LHCN-M2 (cell line): ENCODE measurements at places on chromosomes 6 and 20.

DNA sequence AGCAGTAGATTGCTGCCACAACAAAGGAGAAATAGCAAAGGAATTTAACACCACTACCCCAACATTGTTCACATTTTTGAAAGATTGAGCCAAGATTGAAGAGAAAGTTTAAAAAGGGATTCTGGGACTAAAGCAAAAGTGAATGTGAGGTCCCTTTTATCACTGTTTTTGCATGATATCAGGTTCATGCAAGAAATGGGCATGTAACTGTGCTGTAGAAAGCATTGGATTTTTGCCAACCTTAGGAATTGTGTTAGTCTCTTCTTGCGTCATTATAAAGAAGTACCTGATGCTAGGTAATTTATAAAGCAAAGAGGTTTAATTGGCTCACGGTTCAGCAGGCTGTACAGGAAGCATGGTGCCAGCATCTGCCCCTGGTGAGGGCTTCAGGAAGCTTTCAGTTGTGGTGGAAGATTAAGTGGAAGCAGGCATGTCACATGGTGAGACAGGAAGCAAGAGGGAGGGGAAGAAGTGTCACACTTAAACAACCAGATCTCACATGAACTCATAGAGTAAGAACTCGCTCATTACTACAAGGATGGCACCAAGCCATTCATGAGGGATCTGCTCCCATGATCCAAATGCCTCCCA lies 4.6 kb upstream of the GJB7 start:
- DNase-seq: no peak

DNA sequence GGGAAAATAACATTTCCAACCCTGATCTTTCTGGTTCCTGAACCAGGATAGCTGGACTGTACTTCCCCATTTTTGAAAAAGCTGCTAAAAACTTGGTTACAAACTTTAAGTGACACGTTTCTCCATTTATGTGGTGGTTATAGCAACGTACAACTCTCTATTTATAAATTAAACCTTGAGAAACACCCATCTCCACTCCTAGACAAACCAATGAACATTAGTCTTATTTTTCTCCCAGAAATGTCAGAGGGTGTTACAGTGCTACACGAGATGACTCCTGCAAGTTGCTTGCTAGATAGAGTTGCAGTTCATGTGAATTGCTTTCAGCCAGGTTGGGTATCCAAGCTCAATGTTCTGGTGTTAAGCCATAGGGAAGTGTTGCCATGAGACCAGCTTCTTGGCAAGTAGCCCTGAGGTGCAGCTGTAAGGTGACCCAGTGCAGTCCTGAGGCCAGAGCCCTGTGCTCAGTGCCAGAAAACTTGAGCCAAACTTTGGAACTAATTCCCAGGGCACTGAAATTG lies 51.3 kb upstream of the REV3L start:
- peak; percentile 62 for DNase-seq

DNA sequence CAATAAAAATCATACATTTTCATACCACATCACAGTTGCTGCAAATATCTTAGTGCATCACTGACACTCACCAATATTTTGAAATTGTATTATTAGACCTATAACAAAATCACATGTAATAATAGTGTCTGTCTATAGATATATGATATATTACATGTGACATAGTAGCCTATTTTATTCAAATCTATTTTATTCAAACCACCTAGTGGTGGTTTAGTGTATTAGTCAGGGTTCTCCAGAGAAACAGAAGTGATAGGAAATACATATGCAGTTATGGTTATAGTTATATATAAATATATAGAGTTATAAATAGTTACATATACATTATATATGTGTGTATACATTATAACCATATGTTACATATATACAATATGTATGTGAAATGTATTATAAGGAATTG lies 366.5 kb upstream of the ARID1B start:
- DNase-seq: no peak

GRCh38 chr6:20334962-20335361 lies 66.7 kb upstream of the E2F3 start:
- DNase-seq: no peak

DNA sequence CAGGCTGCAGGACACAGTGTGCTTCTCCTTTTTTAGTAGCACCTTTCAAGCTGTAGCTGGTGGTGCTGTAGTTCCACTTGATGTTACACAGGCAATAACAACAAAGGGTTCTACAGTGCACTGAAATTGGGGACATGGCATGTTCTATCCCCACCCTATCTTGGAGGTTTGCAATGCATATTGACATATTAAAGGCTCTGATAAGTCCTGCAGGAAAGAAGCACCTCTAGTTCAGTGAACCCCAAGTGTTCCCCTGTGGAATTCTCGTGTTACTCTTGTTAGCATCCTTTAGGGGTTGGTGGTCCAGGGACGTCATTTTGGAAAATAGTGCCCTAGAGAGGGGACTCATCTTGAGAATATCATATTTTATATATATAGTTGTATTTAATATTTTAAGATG lies 337.6 kb downstream of the DHX35 start:
- DNase-seq: no peak

DNA sequence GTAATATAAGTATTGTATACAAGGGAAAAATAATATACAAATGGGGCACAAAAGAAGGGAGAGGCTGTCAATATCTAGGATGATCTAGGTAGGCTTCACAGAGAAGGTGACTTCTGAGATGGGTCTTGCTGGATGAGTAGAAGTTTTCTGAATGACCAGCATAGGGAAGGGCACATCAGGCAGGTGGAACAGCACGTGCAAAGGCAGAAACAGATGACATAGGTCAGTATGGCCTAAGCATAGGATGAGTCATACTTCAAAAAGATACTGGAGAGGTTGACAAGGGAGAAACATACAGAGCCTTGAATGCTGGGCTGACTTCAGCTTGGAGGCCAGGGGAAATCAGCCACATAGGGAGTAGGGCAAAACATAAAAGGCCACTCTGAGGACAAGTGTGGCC lies 31.9 kb upstream of the SIRPA start:
- no peak for DNase-seq

DNA sequence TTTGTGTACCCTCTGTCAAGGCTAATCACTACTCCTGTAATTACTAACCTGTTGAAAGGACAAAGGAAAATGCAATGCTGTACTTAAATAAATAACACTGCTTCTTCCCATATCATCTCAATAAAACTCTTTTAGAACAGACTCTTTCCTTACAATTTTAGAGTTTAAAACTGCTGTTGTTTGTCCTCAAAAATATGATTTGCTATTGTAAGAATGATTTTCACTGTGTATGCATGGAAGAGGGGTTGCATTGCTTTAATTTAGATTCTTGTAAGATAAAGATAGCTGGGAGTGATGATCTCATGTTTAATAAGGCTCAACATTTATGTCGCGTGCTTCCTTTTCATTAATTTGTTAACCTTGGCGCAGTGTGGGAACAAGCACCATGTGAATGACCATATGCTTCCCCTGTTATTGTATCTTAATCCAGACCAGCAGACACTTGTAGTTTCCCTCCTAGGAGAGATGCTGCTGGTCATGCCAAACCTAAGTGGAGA lies 89.8 kb upstream of the ATXN1 start:
- DNase-seq: no peak

DNA sequence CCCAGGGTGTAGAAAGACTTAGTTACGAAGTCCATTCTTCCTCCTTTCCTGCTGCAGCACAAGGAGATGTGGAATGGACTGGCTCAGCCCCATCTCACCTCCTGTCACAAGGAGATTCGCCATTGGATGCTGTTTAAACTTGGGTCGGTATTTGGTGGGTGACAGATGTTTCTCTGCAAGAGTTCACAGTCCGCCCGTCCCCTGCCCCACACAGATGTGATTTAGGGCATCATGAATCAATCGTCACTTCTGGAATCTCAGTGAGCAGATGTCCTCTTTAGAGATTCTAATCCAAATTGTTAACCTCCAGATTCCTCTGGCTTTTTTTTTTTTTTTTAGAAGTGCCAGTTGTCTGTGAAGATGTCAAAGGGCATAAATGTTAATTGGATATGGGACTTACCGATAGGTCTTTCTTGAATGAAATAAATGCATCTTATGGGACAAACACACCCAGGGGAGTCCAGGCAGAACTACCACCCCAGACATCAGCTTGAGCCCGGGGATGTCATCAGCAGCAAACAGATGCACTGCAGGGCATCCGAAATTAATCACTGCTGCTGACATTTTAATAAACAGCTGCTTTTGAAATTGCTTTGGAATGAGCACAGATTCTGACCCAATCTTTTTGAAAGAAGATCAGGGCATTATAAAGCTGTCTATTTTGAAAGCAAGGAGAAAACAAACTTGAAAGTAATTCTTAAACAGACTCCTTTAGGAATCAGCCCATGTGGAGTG lies 117.6 kb upstream of the CDH4 start:
- peak; percentile 83 for DNase-seq

GRCh38 chr6:139262519-139263300 lies 29.1 kb downstream of the TXLNB start:
- peak; percentile 83 for DNase-seq

DNA sequence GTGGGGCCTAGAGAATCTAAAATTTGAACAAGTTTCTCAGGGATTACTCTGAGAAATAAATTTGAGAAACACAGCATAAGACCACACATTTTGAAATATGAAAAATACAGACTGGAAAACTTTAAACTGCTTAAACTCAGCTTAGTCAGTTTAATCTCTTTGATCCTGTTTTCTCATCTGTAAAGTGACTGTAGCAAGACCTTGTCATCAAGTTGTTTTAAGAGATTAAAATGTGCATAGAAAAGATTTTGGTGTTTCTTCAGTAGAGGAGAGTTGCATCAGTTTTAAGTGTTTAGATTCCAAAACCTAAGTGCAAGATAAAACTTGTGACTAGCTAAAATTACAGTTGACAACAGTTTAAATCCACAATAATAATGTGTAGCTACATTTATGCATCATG lies 8.1 kb upstream of the BCKDHB start:
- no peak for DNase-seq

DNA sequence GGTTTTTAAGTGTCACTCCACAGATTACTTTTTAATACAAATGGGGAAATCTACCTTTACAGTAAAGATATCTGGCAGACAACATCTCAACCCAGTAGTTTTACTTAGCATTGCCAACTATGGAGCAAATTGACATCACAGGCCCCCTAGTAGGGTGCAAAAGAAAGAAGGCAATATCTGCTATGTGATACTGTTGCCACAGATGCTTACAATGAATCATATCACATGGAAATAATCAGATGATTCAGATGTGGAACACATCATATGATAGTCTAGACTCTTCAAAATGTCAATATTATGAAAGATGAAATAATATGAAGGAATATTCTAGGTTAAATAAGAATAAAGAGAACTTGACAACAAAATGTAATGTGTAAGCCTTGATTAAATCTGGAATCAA lies 322.5 kb downstream of the BMP2 start:
- no peak for DNase-seq

- no peak for DNase-seq
Observed at GRCh38 chr6:155378276-155378675, 64.0 kb upstream of the TFB1M start.

DNA sequence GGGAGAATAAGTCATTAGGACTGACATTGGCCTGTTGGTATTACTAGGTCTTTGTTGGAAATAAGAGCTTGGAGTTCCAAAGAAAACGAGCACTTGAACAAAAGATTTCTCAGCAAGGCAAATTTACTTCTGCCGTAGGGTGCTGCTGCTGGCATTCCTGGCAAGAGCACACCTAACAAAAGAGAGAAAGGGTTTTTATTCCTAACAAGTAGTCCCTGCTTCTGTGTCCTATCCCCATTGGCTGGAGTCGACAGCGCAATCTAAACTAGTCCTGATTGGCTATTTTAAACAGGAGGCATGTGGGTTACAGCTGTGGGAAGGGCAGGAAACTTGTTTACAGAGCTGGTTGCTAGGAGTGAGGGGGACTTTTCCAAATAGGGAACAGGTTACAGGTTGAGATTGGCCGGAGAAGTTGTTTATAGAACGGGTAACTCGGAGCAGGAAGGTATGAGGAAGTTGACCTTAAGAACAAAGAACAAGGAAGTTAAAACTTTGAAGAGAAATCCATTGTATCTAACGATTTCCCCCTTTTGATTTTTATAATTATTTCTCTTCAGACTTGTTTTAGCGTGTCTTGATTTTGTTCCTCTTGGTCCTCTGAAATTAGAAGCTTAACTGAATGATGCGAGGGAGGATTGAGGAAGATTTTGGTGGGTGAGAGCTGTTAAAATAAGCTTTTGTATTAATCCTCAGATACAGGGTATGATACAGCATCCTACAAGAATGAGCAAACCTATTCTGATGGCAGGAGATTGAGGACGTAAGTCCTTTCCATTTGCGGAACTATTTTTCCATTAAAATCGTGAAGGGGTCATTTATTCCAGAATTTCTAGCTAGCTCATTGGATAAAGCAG lies 3.4 kb upstream of the ZNFX1 start:
- DNase-seq: peak; percentile 65

DNA sequence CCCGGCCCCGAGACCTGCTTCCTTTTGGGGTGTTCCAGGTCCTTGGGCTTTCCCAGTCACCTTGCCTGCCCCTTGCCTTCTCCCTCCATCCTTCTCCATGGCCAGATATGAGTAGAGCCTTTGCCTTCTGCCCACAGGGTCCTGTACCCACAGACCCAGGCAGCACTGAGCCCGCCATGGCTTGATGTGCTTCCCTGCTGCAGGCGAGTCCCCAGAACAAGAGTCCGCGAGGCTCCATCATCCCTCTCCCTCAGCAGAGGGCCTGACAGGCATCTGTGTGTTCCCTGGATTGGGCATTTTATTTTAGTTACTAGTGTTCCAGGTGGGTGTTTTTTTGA lies 21.9 kb downstream of the PYGB start:
- DNase-seq: no peak

DNA sequence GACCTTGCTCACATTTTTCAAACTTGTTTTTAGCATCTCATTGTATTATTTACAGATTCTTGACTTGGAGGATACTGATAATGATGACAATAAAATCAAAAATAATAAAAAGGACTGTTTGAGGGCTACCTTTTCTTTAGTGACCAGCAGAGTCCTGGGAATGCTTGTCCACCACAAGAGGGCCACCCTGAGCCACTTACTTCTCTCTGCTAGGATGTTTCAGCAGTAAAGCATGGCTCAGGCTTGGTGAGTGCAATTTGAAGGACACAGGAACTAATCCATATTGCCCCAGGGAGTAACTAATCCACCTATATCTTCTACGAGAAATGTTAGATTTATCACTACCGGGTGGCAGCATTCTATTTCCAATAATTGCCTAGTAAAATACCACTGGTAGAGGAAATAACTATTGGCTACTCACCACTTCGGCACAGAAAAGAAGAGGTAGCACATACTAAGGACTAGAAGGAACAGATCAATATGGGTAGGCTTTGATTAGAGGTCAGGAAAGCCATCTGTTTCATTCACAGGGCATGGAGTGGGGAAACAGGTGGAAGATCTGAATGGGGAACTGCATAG lies 5.8 kb upstream of the KIAA0408 start:
- DNase-seq: peak; percentile 70

DNA sequence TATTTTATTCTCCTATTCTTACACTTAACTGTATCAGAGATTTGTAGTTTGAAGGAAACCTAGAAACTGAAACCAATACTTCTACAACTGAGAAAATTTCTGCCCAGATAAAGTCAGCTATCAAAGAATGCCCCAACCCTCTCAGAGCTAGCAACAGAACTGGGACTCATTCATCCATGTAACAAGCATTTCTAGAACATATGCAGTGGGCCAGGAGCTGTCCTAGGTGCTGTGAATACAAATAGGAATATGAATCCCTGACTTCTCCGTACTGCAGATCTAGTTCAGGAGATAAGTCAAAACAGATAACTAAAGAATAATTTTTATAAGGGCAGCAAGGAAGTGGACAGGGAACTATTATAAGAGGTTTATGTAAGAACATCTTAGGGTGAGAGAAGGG lies 654.1 kb upstream of the NOX3 start:
- no peak for DNase-seq

GRCh38 chr6:7734707-7735383 lies 8.9 kb downstream of the BMP6 start:
- DNase-seq: no peak

GRCh38 chr20:54244113-54244512 lies 36.2 kb downstream of the PFDN4 start:
- no peak for DNase-seq
